Calu3 (cell line): ENCODE measurements at places on chromosomes 2 and 18.
A peak's percentile ranks its signal among the peaks of the same experiment; 100 is the strongest.

GRCh38 chr18:39935598-39935997 is 2019.4 kb upstream of the PIK3C3 start:
- H3K36me3 ChIP-seq, result no peaks in the 10 kb centered on the region
- H3K4me1 ChIP-seq, result no peaks in the 10 kb centered on the region
- H3K27ac ChIP-seq, result no peak overlapping the region
- H3K4me3 ChIP-seq, result no peak overlapping the region

DNA sequence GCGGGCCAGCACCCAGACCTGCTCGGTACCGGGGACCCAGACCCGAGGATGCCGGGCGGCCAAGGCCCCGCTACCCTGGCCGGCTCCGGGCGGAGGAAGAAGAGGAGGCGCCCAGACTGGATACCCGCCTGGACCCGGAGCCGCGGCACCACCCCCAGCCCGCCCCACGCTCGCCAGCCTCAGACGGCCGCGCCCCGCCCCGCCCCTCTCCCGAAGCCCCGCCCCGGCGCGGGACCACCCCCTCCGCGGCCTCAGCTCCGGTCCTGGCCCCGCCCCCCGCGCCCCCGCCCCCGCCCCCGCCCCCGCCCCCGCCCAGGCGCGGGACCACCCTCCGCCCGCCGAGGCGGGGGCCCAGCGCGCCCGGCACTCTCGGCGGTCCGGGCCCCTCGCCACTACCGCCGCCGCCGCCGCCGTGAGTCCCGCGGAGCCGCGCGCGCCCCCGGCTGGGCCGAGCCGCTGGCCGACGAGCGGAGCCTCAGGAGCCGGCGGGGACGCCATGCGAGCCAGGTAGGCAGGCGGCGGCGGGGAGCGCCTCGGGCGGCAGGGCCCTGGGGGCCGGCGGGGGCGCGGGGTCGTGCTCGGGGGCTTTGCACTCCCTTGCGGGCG is at the start of gene SH3BP4:
Gene SH3BP4, plus strand, starts transcription at position 354 of the 606 bp plus-strand sequence. CDS start 82,986 bp downstream, outside the sequence.
- no peaks in the 10 kb centered on the region for H3K27me3 ChIP-seq
- peak within 1 kb of the TSS; percentile 90 for H3K4me3 ChIP-seq
- DNase-seq, result peak; percentile 87

GRCh38 chr2:38037757-38038621 is 38.0 kb downstream of the CYP1B1 start:
- DNase-seq, result peak; percentile 27
- H3K4me1 ChIP-seq, result no peaks in the 10 kb centered on the region
- H3K27me3 ChIP-seq, result peaks cover 25% of the 10 kb centered on the region

- H3K4me3 ChIP-seq, result no peak overlapping the region
- H3K4me1 ChIP-seq, result peaks cover 18% of the 10 kb centered on the region
- no peaks in the 10 kb centered on the region for H3K36me3 ChIP-seq
- H3K27ac ChIP-seq, result no peak overlapping the region
- no peaks in the 10 kb centered on the region for H3K27me3 ChIP-seq
- no peak for DNase-seq
Observed at GRCh38 chr18:57023275-57023882, 123.5 kb upstream of the BOD1L2 start.
